ENCODE measurements at places on chromosomes 5 and 9. TPM values are rescaled to one million over a fixed set of nuclear protein-coding genes. Genes with fewer than 3 reads are reported as not detected.

Gene ADAMTS16
- polyA plus RNA-seq: not detected

Gene PCDHGB1
- polyA plus RNA-seq: not detected

Gene ACOT12
- not detected for polyA plus RNA-seq

Gene DTWD2
- polyA plus RNA-seq: 6.0 TPM

- no peaks in the 10 kb centered on the region for H3K4me1 ChIP-seq
- no peak overlapping the region for H3K4me3 ChIP-seq
- no peaks in the 10 kb centered on the region for H3K27me3 ChIP-seq
Measured at GRCh38 chr9:83418283-83418682, 119.9 kb downstream of the FRMD3 start.

Gene HSD17B3
- polyA plus RNA-seq: not detected

Gene IFNA2
- polyA plus RNA-seq: not detected

Gene TERT
- polyA plus RNA-seq: not detected

- no peaks in the 10 kb centered on the region for H3K36me3 ChIP-seq
- no peak overlapping the region for H3K27ac ChIP-seq
- H3K4me3 ChIP-seq: no peak overlapping the region
Measured at GRCh38 chr9:17635115-17635890, 56.4 kb downstream of the SH3GL2 start.

DNA sequence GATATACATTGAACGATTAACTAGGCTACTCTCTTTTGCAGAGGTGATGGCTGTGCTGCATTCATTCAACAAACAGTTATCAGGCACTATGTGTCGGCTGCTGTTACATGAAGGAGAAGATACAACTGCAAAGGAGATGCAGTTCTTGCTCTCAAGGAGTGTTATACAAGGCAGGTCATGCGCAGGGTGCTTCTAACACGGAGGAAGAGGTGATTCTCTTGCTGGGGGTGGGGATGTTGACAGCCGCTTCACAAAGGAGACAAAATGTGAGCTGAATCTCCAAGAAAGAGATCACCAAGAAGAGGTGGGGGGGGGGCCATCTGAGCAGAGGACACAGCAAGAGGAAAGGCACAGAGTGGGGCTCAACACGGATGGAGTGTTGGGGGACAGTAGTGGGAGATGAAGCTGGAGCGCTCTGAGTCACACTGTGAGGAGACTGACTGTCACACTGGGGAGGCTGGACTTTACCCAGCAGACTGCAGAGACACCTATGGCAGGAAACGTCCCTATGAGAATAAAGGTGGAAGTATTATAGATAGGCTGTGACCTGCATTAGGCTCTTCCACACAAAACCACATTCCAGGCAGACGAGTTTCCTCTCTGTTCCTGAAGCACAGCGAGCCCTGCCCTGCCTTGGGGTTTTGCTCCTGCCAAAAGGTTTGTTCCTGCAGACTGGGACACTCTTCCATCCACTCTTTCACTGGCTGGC is 20.9 kb downstream of the NDUFA8 start:
- no peaks in the 10 kb centered on the region for H3K27me3 ChIP-seq
- peaks cover 10% of the 10 kb centered on the region for H3K36me3 ChIP-seq
- no peak overlapping the region for H3K4me3 ChIP-seq

GRCh38 chr9:13083963-13084528 is 195.4 kb downstream of the MPDZ start:
- H3K4me1 ChIP-seq: no peaks in the 10 kb centered on the region
- no peaks in the 10 kb centered on the region for H3K27me3 ChIP-seq
- no peak overlapping the region for H3K27ac ChIP-seq
- no peak for DNase-seq
- H3K4me3 ChIP-seq: no peak overlapping the region

Gene NUTM2G
- not detected for polyA plus RNA-seq

- DNase-seq: no peak
- H3K4me1 ChIP-seq: peaks cover 19% of the 10 kb centered on the region
- H3K36me3 ChIP-seq: no peaks in the 10 kb centered on the region
- no peaks in the 10 kb centered on the region for H3K27me3 ChIP-seq
Measured at GRCh38 chr5:148790545-148791333, 35.7 kb upstream of the ADRB2 start.

Gene SLC6A3
- polyA plus RNA-seq: not detected

GRCh38 chr9:35604578-35605350 is at the start of gene TESK1:
TSS of gene TESK1 (plus strand) at chr9:35605262. CDS start at chr9:35605620, 358 bp downstream.
- H3K4me3 ChIP-seq: peak within 1 kb of the TSS; percentile 91
- H3K27ac ChIP-seq: peak within 1 kb of the TSS; percentile 99
- H3K4me1 ChIP-seq: peaks cover 42% of the 10 kb centered on the region
- H3K36me3 ChIP-seq: no peaks in the 10 kb centered on the region
- peak; percentile 82 for DNase-seq
- no peaks in the 10 kb centered on the region for H3K27me3 ChIP-seq

Gene C9orf152
- polyA plus RNA-seq: not detected

Gene PLCXD3
- not detected for polyA plus RNA-seq

GRCh38 chr5:143435210-143435657 is 31.7 kb upstream of the NR3C1 start:
- DNase-seq: peak; percentile 81
- peak overlapping the region; percentile 96 for H3K4me3 ChIP-seq
- H3K36me3 ChIP-seq: no peaks in the 10 kb centered on the region
- H3K27ac ChIP-seq: peak overlapping the region; percentile 99
- no peaks in the 10 kb centered on the region for H3K27me3 ChIP-seq
- peaks cover 35% of the 10 kb centered on the region for H3K4me1 ChIP-seq

Gene GABBR2
- not detected for polyA plus RNA-seq

DNA sequence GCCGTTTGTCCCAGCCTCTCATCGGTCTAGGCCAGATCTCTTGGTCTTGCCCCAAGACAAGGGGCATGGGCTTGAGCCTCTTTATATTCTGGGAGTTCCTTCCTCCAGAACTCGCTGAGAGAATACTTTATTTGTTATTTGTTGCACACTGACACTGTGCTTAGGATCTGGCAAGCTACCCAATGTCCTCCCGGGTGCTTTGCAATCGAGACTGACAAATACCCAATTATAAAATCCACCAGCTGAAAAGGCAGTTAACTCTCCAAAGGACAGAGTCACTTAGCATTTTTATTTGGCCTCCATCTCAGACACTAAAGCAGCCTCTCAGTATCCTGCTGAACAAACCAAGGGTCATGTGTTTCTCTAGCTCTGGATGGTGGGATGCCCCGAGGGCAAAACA is 500.2 kb upstream of the DAP start:
- no peaks in the 10 kb centered on the region for H3K36me3 ChIP-seq
- DNase-seq: no peak
- H3K4me3 ChIP-seq: no peak overlapping the region
- H3K27ac ChIP-seq: no peak overlapping the region
- peaks cover 12% of the 10 kb centered on the region for H3K27me3 ChIP-seq

GRCh38 chr5:24167806-24168205 is 477.0 kb downstream of the CDH10 start:
- DNase-seq: no peak
- no peaks in the 10 kb centered on the region for H3K4me1 ChIP-seq
- no peak overlapping the region for H3K4me3 ChIP-seq
- no peaks in the 10 kb centered on the region for H3K36me3 ChIP-seq
- no peaks in the 10 kb centered on the region for H3K27me3 ChIP-seq

DNA sequence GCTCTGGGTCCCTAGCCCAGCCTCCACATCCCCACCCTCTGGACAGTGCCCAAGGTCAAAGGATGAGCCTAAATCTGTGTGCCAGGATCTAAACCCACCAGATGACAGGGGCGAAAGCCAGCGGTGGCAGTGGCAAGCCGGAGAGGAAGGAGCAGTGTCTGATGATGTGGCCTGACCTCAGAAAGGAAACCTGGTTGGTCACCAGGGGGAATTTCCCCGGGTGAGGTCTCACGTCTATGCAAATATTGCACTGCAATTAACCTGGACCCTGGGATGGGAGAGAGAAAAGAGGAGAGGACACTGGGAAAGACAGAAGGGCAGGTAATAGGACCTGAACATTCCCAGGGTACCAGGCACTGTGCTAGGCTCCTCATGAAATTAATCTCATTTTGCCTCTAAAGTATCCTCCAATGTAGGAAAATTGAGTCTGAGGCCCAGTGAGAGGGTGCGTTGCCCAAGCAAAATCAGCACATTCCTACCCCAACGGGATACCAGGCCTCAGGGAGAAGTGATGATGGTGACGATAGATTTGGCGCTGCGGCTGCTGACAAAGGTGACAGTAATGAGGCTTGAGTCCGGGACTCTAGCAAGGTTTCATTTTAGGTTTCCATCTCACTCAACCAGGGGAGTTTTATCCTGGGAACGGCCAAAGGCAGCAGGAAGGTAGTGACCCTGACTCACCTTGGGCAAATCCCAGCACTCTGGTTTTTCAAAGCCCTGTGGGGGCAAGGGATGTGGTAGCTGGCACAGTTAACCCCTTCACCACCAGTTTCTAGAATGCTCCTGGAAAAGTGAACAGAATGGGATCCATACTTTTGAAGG is 13.4 kb upstream of the TNIP1 start:
- H3K27ac ChIP-seq: peak overlapping the region; percentile 97
- no peaks in the 10 kb centered on the region for H3K27me3 ChIP-seq
- peaks cover 83% of the 10 kb centered on the region for H3K4me1 ChIP-seq
- DNase-seq: peak; percentile 45

DNA sequence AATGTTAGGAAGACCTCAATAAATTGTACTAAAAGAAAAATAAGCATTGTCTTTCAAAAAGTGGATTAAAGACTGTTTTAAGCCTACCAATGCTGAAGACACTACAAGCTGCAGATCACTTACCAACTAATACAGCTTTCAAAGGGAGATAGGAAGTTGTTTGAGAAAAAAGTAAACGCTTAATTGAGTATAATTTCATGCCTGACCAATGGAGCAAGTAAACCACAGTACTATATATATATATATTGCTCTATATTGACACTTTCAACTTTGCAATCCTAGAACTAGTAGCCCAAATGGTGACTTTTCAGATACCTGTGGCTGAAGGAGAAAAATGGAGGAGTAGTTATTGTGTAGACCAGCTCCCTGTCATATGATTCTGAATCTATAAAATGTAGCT is 85.7 kb downstream of the FREM1 start:
- H3K4me1 ChIP-seq: no peaks in the 10 kb centered on the region
- H3K4me3 ChIP-seq: no peak overlapping the region
- H3K27ac ChIP-seq: no peak overlapping the region
- H3K36me3 ChIP-seq: no peaks in the 10 kb centered on the region
- peaks cover 45% of the 10 kb centered on the region for H3K27me3 ChIP-seq
- no peak for DNase-seq

GRCh38 chr9:131743096-131743495 is 3.2 kb upstream of the RAPGEF1 start:
- no peak for DNase-seq
- no peak overlapping the region for H3K27ac ChIP-seq
- no peaks in the 10 kb centered on the region for H3K36me3 ChIP-seq
- no peaks in the 10 kb centered on the region for H3K27me3 ChIP-seq
- no peak overlapping the region for H3K4me3 ChIP-seq
- H3K4me1 ChIP-seq: peaks cover 22% of the 10 kb centered on the region

DNA sequence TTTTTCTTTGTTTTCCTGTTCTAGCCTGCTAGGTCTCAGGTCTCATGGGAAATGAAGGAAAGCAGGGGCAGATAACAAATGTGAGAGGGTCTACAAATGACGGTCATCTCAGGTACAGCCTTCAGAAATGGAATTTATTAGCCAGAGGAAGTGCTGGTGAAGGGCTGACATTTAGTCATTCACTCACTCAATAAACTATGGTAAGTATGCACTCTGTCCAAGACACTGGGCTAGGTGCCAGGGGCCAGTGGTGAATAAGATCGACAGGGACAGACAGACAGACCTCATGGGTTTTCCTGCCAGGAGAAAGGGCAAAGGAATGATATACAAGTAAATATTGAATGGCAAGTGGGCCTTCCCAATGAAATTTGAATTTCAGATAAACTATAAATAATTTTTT is 6.3 kb downstream of the PDE6A start:
- DNase-seq: no peak
- H3K36me3 ChIP-seq: no peaks in the 10 kb centered on the region
- no peak overlapping the region for H3K27ac ChIP-seq
- H3K4me1 ChIP-seq: no peaks in the 10 kb centered on the region

Gene JAKMIP2
- 0.80 TPM for polyA plus RNA-seq

DNA sequence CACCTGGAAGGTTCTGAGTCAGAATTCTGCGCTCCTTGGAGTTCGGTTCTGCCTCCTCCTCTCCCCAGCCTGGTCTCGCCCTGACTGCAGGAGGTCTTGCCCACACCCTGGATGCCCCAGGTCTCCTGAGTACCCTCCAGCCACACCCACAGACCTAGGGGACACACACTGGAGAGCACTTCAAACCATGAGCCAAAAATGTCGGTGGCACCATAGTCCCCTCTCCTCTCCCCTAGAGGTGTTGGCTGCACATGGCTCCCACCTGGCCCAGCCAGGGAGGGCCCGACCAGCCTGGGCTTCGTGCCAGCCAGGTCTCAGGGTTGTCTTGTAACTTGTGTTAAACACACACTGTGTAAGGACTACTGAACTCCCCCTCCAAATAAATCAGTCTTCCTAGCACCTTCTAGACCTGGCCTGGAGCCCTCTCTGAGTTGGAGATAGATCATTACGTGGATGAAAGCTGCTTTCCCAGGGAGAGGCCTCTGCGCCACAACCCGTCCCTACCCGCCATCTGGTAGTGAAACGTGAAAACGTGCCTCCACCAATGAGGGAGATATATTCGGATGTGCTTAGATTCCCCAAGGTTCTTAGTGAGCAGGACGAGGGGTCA is 49.9 kb upstream of the CTSL start:
- no peaks in the 10 kb centered on the region for H3K4me1 ChIP-seq
- no peak for DNase-seq
- H3K4me3 ChIP-seq: no peak overlapping the region

DNA sequence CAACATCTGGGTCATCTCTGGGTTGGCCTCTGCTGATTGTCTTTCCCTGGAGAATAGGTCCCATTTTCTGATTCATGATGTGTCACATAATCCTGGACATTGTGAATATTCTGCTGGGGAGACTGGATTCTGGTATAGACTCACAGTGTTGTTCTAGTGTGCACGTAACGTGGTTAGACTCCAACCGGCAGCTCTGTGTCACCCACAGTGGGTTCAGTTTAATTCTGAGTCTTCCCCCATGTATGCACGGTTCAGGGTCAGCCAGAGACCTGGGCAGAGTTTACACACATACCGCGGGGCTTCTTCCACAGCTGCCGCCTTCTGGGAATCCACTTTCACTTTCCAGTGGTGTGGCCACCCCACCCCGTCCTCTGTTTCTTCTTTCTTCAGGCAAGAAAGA is 38.0 kb upstream of the LRRC14B start:
- no peak overlapping the region for H3K4me3 ChIP-seq
- H3K27me3 ChIP-seq: peaks cover 1% of the 10 kb centered on the region
- no peaks in the 10 kb centered on the region for H3K4me1 ChIP-seq
- peaks cover 1% of the 10 kb centered on the region for H3K36me3 ChIP-seq
- DNase-seq: no peak
- H3K27ac ChIP-seq: no peak overlapping the region

GRCh38 chr9:72650206-72650605 is 128.8 kb downstream of the TMC1 start:
- H3K27ac ChIP-seq: no peak overlapping the region
- no peak overlapping the region for H3K4me3 ChIP-seq
- no peaks in the 10 kb centered on the region for H3K36me3 ChIP-seq
- no peaks in the 10 kb centered on the region for H3K4me1 ChIP-seq
- DNase-seq: no peak

All from naive B cell (primary cell).